ENCODE measurements at places on chromosomes 1 and 21.

DNA sequence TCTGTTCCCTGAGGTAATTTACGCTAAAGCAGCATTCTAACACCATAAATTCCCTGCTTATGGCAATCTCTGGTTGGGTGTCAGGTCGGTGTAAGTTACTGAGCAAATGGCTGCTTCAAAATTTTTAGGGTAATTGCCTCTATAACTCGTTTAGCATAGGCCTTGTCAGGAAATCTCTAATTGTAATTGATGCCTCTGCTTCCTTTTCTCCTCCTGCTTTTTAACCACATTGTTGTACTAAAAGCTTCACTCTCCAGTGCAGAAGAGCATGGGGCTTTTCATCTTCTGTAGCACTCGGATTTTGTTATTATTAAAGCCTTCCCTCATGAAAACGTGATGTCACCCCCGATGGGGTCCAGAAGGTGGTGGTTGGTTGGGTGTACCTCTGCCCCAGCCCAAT is 141.6 kb upstream of the NBPF11 start:
- DNase-seq: no peak

GRCh38 chr1:208089761-208090370 is 154.3 kb downstream of the PLXNA2 start:
- DNase-seq: no peak

DNA sequence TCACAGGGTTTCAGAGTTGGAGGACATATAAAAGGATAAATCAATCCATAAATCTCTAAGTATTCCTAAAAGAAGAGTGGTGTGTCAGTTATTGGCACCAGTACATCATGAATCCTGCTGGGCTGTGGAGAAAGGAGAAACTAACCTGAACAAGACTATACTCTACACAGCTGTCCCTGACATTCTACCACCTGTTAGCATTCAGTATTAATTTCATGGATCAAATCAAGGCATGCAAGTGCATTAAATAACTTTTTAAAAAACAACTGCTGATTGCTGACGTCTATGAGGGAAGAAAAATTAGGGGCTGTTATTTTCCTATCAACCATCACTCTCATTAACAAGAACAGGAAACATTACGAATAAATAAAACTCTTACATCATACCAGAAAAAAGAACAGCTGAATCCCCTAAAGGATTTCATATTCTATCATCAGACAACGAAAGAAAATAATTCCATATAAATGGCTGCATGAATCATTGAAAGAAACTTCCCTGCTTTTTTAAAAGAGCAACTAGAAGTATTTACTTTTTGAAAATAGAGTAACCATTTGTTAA is 121.7 kb downstream of the ATF6 start:
- no peak for DNase-seq

DNA sequence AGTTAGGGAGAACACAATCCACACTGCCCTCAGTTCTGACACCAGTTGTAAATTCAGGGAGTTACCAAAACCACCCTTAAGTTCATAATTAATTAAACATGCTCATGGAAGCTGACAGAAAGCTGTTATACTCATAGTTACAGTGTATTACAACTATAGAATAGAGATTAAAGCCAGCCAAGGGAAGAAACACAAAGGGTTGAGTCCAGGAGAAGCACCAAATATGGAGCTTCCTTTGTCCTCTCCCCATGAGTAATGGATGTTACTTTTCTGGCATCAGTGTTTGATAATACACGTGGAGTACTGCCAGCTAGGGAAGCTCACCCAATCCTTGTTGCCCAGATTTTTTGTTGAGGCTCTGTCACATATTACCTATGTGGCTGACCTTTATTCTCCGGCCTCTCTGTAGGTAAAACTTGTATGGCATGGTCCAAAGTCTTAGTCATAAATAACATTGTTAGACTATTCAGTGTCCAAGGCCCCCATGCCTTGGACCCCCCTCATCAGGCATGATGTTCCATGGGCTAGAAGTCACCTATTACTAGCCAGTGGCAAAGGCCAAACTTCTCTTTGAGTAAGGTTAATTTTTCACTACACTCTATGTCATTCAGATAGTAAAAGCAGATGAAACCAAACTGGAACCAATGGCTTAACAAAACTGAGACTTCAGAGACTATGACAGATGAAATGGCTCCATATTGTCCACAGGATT is 175.7 kb downstream of the GPR52 start:
- no peak for DNase-seq

GRCh38 chr21:30028537-30028936 is 88.7 kb upstream of the GRIK1 start:
- DNase-seq: no peak

GRCh38 chr1:20723537-20724363 is 5.9 kb upstream of the KIF17 start:
- no peak for DNase-seq

GRCh38 chr1:160407839-160408801 is 7.8 kb downstream of the VANGL2 start:
- DNase-seq: no peak

DNA sequence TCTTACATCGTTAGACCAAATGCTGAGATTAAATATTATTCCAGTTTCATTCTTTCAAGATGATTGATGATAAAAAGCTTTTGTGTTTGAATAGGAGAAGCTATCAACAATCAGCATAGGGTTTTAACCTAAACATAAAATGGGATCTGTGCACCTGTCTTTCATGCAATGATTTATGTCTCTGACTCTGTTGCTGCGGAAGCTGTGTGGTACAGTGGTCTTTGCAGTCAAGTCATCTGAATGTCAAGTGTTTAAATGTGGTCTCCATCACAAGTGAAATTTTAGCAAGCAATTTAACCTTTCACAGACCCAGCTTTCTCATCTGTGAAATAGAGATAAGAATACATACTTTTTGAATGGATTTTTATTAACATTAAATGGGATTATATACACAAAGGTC is 107.2 kb downstream of the PLPPR5 start:
- no peak for DNase-seq

GRCh38 chr1:12548279-12548972 is 69.6 kb downstream of the DHRS3 start:
- DNase-seq: no peak

DNA sequence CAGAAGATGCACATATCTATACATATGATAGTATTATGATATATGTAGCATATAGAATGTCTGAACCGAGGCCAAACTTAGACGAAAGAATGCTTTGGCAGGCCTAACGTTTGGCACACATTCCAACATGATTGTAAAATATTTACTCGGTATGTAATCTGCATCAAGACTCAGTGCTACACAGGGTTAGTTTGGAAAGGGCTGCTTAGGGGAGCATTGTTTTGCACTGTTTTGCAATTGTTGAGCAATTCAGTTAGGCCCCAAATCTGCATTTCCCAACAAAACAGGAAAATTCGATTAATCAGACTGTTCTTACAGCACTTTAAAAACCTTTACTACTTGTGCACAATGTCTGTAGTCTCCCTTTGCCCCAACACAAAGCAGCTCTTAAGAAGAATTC is 216.0 kb upstream of the NEGR1 start:
- no peak for DNase-seq

- DNase-seq: no peak
These were observed 92.3 kb upstream of the CHODL start for GRCh38 chr21:18152371-18152770.

DNA sequence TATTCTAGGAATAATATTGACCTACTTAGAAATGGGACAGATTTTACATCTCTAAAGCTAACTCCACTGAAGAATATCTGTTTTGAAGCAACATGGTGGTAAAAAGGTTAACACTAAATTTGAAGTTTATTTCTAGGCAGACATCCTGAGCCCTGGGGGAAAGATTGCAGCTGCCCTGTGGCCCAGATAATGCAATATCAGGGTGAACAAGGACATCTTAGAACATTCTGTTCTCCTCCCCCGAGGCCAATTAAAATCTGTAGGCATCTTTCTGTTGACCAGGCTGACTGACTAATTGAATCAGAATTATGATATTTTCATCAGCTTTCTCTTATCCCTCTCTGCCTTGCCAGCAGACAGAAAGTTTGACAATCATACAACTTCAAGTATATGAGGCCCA is 149.8 kb upstream of the DUSP10 start:
- DNase-seq: no peak

DNA sequence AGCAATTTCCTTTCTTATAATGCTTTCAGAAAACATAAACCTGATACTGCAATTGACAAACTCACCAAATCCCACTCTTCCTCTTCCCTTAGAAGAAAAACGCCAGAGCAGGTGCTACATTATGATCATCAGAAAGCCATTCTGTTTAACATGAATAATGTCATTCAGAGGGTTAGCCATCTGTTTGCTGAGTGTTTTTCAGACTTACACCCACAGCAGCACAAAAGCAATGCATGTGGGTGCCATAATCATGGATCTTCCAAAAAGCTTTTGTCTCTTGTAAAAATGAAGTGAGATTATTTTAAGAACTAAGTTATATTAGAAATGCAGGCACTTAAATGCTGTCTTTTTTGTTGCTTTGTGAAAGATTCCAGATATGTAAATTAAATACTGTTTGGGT is 204.6 kb upstream of the TMPRSS15 start:
- DNase-seq: no peak

DNA sequence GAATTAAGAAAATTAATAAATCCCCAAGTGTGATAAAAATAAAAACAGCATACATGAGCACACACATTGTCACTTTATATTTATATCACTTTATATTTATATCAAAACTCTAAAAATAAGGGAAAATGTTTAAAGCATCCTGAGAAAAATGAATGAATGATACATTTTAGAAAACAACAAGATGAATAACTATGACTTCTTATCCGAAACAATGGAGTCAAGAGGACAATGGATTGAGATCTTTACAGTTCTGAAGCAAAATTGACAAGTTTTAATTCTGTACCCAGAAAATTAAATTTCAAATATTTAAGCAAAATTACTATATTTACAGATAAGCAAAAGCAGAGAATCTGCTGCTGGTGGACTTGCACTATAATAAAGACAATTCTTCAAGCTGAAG is 512.6 kb downstream of the MRPL39 start:
- DNase-seq: no peak

- DNase-seq: no peak
These were observed 83.9 kb downstream of the NAV1 start for GRCh38 chr1:201622824-201623223.

- DNase-seq: no peak
These were observed 387.2 kb upstream of the VAMP3 start for GRCh38 chr1:7383671-7384520.

DNA sequence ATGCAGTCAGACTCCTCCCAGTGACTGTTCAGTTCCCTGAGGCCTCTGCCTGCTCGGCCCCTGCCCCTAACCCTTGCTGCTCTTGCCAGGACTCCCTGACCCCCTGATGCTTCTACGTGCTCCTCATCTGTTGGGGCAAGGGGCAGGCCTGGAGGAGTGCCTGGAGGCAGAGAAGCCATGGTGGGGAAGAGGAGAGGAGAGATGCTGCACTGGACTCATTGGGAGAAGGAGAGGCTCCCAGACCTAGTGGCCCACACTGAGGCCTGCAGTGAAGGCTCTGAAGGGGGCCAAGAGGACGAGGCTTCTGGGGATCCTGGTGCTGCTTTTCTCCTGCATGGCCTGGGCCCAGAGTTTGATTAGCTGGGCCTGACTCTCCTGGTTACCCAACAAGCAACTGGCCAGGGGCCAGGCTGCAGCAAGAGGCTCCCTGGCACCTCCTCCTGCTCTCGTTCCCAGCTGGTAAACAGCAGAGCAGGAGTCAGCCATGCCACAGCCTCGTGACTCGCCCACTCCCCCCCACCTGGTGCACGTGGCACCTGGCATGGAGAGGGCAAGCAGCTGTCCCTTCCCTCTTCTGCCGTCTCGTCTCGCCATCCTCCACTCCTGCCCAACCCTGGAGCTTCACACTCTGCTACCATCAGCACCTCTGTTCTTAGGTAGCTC is 847 bp upstream of the RORC start:
- no peak for DNase-seq

DNA sequence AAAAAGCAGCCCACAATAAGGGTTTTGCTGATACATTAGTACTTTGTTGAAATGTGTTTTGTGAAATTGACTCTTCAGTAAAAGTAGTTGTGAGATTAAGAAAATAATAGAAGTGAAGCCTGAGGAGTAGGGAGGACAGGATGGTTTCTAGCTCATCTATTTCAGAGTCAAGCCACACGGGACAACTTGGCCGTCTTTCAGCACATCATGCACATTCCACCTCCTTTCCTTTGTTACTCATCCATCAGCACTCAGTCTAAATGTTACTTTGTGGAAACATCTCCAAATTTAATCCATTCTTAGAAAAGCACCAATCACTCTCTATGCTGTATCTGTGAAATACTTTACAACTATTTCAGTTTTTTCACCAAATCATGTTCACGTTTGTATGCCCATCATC is 223.3 kb downstream of the FGGY start:
- DNase-seq: no peak

DNA sequence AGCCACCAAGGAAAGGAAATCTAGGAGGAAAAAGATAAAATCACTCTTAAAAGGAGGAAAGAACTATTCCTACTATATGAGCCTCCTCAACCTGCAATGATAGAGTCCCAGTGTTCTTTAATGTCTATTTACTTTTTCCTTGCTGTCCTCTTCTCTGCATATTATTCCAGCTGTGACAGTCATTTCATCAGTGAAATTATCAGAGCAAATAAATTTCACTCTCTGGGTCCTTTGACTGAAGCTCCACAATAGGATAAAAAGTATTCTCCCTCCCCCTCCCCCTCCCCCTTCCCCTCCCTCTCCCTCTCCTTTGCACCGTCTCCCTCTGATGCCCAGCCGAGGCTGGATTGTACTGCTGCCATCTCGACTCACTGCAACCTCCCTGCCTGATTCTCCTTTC is 107.5 kb upstream of the DPT start:
- DNase-seq: no peak

DNA sequence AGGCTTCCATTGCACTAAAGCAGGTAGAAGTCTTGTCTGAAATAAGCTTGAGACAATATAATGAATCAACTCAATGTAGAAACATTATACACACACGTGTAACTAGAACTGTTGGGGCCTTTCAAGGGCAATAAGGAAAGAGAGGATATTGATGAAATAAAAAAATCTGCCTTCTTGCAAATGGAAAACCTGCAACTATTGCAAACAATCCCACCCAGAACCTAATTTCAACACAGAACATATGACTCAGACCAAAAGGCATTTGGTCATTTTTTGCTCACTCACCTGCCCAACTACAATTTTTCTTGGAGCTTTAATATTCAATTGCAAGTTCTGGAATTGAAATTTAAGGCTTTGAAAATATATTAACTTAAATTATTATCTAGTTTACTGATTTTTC is 900.1 kb downstream of the TTLL7 start:
- no peak for DNase-seq

- DNase-seq: peak; percentile 10
These were observed 453 bp downstream of the PABPC4 start for GRCh38 chr1:39576016-39576657.

Data from muscle of arm (tissue), 14 donors.